ENCODE measurements at places on chromosomes 3 and 15.

GRCh38 chr3:195800240-195800639 is 11.5 kb downstream of the MUC4 start:
- DNase-seq, result no peak

GRCh38 chr3:81788044-81788443 is 26.6 kb upstream of the GBE1 start:
- no peak for DNase-seq

DNA sequence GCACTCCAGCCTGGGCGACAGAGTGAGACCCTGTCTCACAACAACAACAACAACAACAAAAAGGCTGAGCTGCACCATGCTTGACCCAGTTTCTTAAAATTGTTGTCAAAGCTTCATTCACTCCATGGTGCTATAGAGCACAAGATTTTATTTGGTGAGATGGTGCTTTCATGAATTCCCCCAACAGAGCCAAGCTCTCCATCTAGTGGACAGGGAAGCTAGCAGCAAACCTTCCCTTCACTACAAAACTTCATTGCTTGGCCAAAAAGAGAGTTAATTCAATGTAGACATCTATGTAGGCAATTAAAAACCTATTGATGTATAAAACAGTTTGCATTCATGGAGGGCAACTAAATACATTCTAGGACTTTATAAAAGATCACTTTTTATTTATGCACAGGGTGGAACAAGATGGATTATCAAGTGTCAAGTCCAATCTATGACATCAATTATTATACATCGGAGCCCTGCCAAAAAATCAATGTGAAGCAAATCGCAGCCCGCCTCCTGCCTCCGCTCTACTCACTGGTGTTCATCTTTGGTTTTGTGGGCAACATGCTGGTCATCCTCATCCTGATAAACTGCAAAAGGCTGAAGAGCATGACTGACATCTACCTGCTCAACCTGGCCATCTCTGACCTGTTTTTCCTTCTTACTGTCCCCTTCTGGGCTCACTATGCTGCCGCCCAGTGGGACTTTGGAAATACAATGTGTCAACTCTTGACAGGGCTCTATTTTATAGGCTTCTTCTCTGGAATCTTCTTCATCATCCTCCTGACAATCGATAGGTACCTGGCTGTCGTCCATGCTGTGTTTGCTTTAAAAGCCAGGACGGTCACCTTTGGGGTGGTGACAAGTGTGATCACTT is 2.0 kb downstream of the CCR5 start:
- DNase-seq, result peak; percentile 34

- DNase-seq, result no peak
Measured at GRCh38 chr3:119293105-119293870, 895 bp upstream of the ARHGAP31 start.

DNA sequence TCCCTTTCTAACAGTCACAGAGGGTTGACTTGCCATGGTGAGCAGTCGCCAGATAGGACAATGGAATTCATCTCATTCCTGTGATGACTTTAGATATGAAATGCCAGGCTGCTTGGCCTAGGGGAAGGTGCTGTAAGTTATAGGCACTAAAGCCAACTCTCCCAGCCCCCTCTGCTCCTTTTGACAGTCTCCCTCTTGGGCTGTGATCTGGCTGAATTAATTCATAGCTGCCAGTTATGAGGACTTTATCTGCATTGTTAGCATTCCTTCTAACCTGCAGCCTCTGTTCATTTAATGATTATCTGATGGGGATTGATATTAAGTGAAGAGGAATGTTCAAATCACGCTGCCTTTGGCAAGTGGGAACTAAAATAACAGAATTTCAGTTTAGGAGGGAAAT is 427.1 kb upstream of the RASGRP1 start:
- no peak for DNase-seq

DNA sequence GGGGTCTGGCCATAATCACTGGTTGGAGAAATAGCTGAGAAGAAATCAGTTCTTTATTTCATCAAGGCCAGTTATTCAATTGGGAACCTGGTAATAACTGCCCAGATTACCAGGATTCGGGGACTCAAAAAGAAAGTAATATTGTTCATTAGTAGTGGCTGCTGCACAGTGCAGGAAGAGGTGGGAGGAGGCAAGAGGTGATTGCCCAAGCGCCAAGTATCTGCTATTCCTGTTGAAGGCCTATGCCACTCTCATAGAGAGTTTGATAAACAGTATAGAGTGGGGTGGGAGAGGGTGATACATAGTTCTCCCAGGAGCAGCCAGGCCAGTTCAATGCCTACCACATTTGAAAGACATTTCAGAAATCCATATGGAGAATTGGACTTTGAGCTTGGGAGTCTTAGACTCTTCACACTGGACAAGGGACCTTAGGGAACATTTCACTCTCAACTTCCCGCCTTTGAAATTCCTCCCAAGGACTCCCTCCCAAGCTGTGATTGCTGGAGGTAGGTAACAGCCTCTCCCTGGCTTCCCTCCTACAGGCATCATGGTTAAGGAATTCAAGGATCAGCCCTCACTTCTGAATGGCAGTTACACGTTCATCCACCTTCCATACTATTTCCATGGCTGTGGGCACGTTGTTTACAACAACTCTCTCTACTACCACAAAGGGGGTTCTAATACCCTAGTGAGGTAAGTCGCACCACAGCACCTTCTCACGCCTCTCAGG is 59.8 kb downstream of the GLDN start:
- DNase-seq, result no peak

DNA sequence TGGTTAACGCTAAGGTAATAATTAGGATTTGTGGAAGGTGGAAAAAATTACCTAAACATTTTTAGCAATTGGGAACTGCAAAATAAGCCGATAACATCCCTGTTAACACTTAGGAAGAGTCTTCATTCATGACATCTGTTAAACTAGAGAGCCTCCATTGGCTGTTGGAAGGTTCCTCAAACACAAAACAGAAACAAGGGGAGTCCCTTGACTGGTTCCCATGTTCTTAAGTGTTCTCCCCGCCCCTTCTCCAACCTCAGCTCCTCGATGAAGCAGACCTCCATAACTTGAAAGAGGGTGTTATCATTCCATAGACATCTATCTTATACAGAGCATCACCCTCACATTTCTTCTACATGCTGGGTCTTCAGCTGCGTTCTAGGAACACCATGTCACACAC is 2.5 kb downstream of the SLC22A13 start:
- DNase-seq, result no peak

- no peak for DNase-seq
Measured at GRCh38 chr3:71930056-71930991, 145.4 kb upstream of the PROK2 start.

GRCh38 chr3:123909785-123910184 is 25.7 kb upstream of the MYLK start:
- DNase-seq, result no peak

GRCh38 chr3:131898346-131898745 is 136.5 kb downstream of the CPNE4 start:
- DNase-seq, result no peak

DNA sequence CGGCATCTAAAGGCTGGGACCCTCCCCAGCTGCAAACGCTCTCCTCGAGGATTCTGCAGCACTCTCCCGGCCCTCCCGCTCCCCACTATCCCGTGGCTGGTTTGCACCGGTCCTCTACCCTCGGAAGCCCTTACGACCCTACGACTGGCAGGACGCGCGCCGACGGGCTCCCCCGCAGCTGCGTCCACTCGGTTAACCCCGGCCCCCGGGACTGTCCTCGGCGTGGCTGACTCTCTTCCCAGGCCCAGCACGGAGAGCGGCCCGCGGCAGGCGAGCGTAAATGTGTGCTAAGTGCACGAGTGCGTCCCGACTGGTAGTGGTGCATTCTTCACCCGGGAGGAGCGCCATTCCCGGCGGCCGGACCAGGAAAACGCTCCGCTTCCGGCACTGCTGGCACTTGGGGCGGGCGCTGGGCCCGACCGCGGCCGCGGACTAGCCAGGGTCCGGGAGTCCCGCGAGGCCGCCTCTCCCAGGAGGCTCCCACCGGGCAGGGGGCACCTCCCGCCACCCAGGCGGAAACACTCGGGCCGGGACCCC is 508 bp downstream of the GORASP1 start:
- peak; percentile 40 for DNase-seq

- no peak for DNase-seq
Measured at GRCh38 chr3:4856136-4856535, 123.1 kb upstream of the BHLHE40 start.

GRCh38 chr3:194306109-194306686 is 44.9 kb downstream of the CPN2 start:
- DNase-seq, result no peak

- no peak for DNase-seq
Measured at GRCh38 chr3:181998828-181999227, 287.1 kb downstream of the SOX2 start.

DNA sequence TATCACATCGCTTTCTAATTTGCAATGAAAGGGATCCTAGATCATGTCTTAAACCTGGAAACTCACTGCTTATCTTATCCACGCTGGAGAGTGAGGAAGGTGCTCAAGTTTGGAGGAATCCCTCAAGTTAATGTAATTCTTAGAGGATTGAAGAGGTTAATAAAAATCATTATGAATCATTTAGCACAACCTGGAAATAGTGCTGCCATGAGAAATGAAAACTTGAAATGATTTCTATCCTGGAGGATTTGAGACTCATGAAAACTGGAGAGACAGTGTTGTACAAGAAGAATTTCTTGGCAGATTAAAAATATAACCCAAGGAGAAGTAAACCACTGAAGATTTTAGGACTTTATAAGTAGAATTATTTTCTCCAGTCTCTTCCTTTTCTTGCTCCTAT is 125.9 kb downstream of the ADAMTS9 start:
- no peak for DNase-seq

GRCh38 chr15:48850648-48851047 is 27.3 kb upstream of the EID1 start:
- DNase-seq, result no peak

DNA sequence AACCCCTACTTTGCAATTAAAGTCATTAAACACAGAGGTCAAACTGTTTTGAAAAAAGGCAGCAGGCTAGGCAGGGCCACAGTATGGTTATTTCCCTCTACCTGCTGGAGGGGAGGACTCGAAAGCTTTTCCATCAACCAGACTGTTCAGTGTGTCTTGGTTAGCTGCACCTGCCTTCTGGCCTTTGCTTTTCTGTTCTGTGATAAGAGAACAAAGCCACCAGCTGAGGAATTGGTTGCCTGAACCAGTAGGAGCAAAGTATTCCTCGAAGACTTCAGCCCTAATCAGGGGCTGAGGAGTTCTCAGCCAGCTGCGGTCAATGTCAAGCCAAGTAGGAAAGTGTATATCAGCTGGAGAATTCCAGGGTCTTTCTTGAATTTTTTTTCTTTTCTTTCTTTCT is 132.5 kb downstream of the SOX2 start:
- DNase-seq, result no peak

- DNase-seq, result no peak
Measured at GRCh38 chr3:110318108-110318507, 753.5 kb upstream of the NECTIN3 start.

GRCh38 chr3:160018959-160019358 is 30.3 kb downstream of the IL12A start:
- no peak for DNase-seq

GRCh38 chr15:55685286-55685685 is 57.7 kb downstream of the PRTG start:
- DNase-seq, result no peak

DNA sequence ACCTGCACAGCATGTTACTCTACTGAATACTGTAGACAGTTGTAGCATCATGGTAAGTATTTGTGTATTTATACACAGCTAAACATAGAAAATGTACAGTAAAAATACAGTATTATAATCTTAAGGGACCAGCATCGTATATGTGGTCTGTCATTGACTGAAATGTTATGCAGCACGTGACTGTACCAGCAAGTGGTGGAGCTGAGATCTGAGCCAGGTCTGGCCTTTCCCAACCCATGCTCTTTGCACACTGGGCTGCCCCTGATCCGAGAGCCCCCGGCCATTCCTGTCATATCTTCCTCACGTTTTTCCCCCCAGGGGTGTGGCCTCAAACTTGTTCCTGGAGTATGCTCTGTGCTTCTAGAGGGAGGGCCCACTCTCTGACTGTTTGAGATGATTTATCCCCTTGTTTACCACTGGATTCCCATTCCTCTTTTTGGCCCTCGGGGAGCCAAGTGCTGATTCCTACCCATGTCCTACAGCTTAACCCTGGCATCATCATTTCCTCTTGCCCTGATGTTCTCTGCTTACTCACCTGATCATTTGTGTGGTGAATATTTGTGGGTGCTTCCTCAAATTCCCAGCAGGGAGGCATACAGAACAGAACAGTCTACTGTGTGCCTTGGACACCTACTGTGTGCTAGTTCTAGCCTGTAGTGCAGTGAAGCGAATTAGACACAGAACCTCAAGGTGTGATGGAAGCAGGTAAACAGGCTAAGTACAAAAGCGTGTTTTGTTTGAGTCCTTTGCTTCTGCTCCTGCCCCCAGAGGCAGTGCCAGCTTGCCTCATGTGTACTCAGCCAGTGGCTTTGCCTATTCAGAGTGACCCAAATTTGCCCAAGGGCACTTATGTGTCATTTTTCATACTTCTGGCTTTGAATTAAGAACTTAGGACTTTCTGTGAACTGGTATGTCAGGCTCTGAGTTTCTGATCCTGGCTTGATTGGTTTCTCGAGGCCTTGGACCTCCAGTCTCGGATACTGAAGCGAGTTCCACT is 21.0 kb downstream of the CSRNP1 start:
- DNase-seq, result no peak

- no peak for DNase-seq
Measured at GRCh38 chr15:80026754-80027153, 32.7 kb upstream of the ZFAND6 start.

DNA sequence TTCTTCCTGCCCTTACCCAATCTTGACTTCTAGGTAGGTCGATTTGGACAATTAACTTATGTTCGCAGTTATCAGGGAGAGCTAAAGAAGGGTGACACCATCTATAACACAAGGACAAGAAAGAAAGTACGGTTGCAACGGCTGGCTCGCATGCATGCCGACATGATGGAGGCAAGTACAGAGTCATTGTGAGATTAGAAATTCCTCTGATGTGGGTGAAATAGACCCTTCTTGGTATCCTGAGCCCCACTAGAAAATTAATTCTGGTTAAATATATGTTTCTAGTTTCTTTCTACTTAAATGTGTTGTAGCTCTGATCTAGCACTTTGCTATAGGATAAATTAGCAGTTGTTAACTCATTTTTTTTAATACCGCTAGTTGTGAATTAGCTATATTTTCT is 13.6 kb downstream of the LXN start:
- no peak for DNase-seq

- no peak for DNase-seq
Measured at GRCh38 chr3:114789803-114790202, 357.3 kb downstream of the ZBTB20 start.

GRCh38 chr3:194370753-194371152 is 1.2 kb upstream of the LRRC15 start:
- no peak for DNase-seq

DNA sequence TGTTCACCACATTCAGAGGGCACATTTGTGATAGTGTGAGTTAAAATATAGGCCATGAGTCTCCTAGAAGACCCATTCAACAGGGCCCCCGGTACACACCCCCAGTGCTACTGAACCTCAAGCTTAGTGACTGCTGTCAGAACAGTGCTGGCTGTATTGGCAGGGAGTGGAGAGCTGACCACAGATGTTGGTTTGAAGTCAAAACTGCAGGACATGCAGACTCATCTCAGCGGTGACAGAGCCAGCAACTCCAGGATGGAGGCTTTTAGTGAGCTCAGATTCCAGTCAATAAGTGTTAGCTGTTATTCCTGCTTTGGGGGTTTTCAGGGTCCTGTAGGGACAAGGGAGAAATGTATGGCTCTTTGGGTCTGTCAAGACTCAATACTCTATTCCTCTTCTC is 29.1 kb downstream of the PRR20G start:
- DNase-seq, result no peak
